ENCODE measurements at places on chromosomes 2 and 18.

DNA sequence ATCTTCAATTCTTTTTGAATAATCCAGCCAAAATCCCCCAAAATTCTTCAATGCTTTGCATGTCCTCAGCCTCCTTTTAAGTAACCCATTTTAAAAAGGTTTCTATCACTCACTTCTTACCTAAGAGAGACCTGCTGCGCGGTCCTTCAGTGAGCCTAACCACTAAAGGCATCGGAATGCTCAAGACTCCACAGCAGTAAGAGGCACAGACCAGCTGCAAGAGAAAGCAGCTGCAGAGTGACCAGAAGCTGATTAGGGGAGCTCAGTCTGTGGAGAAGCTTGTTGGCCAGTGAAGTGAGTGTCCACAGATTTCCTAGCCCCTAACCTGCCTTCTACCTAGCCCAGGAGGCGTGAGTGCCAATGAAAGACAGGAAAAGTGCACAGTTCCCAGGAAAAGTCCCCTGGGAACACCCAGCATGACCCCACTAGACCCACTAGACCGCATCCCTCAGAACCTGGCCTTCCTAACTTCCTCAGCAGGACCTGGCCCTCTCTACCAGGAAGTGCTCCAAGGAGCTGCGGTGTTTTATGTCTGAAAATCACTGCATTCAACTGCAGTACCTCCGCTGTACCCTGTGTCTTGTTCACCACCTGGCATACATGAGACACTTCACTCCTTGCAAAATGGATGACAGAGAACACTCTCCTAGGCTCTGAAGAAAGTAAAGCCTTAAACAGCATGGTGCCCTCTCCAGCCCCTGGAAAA, 10.1 kb downstream of the MBOAT2 start:
- DNase-seq = no peak

DNA sequence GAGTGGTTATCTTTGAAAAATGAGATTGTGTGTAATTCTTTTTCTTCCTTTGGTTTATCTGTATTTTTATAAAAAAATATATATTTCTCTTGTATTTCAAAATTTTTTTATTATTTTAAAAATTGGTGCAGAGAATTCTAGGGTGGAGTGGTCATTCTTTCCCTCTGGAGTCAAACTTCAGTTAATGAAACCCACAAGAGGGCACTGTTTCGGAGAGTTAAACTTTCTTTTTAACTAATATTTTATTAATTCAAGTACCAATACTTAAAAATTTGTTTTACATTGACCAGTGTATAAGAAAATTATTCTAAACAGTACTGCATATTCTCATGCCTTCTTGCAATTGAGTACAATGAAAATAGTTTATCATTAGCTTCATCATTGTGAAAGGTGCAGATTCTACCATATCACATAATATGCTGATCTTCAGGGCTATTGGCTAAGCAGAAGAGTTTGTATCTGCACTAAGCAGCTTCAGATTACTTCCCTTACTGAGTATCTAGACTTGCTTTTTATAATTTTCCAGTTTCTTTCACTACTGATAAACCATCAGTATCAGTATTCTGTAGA, 50.1 kb downstream of the HS1BP3 start:
- no peak for DNase-seq

DNA sequence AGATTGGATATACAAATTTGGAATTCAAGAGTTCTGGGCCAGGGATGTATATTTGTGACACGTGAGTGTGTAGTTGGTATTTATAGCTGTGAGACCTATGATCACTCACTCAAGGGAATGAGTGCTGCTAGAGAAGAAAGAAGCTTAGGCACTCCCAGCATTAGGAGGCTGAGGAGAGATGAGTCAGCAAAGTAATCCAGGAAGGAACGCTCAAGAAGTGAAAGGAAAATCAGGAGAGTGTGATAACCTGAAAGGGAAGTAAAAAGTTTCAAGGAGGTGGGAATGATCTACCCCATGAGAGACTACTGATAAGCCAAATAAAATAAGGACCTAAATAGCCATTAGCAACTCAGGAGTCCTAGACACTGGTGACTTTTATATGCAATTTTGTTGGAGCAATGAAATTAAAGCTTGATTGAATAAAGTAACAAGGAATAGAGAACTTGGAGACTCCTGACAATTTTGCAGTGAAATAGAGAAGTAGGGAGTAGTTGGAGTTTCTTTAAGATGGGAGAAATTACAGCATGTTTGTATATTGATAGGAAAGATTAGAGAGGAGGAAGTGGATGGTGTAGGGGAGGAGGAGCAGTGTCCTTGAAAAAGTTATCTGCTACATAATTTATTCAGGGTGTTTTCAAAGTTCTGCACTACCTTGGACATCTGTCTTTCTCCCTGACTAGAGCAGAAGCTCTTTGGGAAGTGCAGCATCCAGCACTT, 89.9 kb downstream of the UBE2E3 start:
- DNase-seq = no peak

DNA sequence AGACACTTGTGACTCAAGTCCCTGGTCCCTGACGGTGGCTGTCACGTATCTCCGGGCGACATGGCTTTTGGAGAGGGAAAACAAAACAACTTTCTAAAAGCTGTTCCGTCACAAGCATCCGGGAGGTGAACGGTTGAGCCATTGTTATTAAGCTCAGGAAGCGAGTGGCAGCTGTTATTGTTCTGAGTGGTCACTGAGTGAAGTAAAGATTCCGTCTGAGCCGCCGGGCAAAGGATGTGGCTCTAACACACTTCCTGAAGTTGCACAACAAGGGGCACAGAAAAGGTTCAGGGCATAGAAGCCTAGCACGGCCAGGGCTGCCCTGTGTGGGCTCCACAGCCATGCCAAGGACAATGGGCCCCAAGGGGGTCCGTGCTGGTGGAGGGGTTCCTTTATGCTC, 24.3 kb downstream of the INPP5D start:
- DNase-seq = peak; percentile 73

GRCh38 chr2:7111626-7112025, 194.4 kb downstream of the RNF144A start:
- DNase-seq = no peak

DNA sequence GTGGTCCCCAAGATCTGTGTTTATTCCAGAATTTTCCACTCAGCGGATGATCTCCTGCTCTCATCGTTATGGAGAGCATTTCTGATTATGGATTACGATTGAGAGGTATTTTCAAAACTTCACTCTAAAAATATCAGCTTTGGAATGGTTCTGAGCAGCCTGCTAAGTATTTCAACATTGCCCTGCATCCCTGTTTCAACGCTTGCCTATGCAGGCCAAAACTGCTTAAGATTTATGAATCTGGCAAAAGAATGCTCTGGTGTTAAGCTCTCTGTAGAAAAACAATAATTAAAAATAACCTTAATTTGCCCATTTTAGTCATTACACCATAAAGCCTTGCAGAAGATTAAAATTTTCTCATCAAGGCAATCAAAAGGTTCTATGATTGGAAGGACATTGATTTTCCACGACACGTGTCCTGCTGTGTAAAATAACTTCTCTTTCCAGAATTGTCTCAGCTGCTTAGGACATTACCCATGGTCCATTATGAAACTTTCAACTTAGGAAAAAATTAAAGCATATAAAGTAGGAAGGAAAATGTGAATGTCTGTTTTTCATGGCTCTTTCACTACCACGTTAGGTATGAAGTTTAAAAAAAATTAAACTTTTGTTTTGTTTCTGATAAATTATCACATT, 229.9 kb downstream of the ACKR3 start:
- DNase-seq = no peak

GRCh38 chr2:59662127-59662861, 891.2 kb downstream of the BCL11A start:
- DNase-seq = no peak

DNA sequence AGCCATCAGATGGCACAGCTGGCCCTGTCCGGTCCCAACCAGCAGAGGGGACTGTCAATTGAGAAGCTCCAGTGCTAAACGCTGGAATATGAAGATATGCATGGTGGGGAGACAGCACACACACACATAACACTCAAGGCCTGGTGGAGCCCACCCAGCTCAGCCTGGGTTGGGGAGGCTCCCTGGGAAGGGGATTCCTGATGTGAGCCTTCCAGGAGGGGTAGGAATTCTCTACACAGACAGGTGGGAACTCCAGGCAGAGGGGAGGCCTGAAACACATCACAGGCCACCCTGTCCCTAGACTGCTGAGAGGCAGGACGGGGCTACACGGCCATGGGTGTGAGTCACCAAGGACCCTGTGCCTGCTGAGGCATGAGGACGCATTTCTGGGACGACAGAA, 49.4 kb upstream of the SH3RF3 start:
- no peak for DNase-seq

DNA sequence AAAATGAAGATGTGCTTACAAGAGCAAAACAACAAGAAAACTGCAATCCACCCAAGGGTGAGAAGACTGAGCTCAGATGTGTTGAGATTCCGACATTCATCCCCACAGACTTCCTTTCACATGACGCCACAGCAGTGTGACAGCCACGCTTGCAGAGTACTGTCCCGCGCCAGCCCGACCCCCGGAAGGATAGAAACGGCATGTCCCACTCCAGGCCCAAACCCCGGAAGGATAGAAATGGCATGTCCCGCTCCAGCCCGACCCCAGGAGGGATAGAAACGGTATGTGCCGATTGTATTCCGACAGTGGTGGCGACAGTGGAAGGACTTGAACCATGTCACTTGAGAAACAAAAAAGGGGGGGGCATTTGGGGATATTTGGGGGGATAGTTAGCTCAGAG, 119.1 kb upstream of the PXDN start:
- no peak for DNase-seq

- DNase-seq = peak; percentile 51
Measured at GRCh38 chr2:159226059-159226461, 60.4 kb downstream of the WDSUB1 start.

- DNase-seq = no peak
Measured at GRCh38 chr2:1556286-1556685, 143.0 kb downstream of the TPO start.

- no peak for DNase-seq
Measured at GRCh38 chr2:150303281-150303680, 184.2 kb downstream of the RND3 start.

GRCh38 chr2:155379494-155379893, 681.0 kb downstream of the KCNJ3 start:
- DNase-seq = no peak

DNA sequence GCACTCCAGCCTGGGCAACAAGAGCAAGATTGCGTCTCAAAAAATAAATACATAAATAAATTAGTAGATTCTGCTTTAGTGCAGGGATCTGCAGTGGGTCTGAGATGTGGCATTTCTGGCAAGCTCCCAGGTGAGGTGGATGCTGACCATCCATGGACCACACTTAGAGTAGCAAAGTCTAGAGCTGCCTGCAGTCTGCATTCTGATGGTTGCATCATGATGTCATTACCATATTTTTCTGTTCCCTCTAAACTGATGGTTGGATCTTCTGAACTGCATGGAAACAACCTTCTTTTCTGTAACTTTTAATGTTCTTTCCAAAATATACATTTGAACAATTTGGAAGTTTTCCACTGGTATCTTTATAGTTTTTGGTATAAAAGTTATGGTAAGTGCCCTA, 42.9 kb downstream of the MYL12B start:
- DNase-seq = no peak

- DNase-seq = no peak
Measured at GRCh38 chr18:9233771-9234440, 97.3 kb downstream of the ANKRD12 start.
